ENCODE measurements at places on chromosomes 2 and 18.

GRCh38 chr2:180761224-180761623 lies 219.2 kb upstream of the UBE2E3 start:
- no peak for DNase-seq

DNA sequence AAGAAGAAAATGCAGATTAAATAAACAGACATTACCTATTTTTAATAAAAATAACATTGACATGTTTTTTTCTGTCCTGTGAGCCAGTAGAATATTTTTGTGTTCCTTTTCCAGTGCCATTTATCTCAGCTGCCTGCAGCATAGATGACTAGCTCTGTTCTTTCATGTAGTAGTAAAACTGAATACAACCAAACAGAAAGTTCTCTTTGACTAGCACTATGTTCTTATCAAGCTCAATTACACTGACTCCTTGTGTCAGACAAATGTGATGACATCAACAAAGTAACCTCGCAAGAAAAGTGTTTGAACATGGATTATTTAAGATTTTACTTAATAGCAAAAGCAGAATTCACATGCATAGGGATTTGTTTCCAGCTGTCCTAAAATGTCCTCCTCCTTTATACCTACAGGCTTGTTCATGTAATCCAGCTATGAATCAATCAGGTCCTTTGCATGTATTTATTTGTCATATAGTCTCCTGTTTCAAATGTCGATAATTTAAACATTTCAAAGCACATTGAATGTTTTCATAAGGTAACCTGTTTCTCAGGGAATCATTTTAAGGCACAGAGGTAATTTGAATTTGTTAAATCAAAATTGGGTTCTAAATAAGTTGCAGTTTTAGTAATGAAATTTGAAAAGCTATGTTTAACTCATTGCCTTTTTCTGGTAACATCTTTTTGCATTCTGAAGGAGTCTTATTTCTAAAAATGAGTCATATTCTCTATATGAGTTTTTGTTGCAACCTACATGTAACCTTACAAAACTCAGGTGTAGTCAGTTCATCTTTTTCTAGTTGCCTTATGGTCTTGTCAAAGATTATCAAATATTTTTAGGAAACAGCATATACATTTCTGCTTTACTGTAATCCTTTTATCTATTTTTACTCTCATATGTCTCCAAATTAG lies 215.3 kb upstream of the GULP1 start:
- no peak for DNase-seq

DNA sequence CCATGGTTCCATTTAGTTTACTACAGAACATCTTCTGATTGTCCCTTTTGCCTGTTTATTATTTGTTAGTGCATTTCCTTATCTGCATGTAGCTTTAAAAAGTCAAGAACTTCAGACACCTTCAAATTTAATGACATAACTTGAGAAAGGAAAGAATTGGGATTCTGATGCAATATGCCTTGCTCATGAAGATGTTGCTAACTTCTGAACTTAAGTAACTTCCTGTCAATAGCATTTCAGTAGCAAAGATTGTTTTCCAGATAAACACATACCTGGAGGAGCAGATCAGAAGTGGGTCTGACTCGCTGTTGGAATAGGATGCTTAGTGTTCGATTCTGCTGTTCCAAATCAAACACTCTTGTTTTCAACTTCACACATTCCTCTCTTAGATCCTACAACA lies 190.2 kb upstream of the LYPD1 start:
- no peak for DNase-seq

DNA sequence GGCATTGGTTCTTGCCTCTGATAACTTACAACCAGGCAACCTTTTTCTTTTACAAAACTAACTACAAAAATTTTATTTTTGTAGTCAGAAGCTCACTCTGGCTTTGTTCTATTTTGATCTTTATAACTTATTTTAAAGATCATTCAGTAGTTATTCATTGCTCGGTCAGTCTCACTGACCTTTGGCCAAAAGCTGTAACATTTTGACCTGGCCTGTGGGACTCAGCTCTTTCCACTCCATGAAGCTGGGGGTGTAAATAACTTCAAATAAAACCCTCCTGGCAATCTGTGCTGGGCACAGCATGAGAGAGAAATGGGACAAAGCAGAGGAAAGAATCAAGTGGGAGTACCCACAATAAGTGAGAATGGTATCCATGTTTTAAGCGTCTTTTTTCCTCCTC lies 380.7 kb downstream of the SETBP1 start:
- no peak for DNase-seq

GRCh38 chr2:221439761-221440479 lies 132.2 kb downstream of the EPHA4 start:
- no peak for DNase-seq

- DNase-seq, result no peak
Measured at GRCh38 chr2:191355170-191355758, 110.1 kb downstream of the MYO1B start.

DNA sequence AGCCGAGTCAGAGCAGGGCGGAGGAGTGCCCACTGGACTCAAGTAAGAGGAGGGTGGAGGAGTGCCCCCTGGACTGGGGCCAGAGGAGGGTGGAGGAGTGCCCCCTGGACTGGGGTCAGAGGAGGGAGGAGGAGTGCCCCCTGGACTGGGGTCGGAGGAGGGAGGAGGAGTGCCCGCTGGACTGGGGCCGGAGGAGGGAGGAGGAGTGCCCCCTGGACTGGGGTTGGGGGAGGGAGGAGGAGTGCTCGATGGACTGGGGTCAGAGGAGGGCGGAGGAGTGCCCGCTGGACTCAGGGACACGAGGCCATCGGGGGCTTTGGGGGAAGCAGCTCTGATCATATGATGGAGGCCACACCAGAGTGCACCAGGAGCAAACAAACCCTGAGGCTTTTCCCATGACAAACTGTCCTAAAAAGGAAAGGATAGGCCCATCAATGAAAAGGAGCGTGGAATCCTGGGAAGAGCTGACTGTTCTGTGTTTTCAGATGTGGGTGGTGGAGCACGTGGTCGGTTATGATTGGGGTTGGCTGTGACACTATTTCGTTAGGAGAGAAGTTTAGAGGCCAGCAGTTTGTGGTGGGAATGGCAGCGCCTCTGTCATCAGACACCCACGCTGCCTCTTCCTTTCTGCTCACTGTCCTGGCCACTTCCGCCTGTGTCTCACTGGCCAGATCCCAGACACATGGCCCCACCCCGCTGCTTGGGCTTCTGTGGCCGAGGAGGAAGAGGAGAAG lies 24.5 kb upstream of the HPCAL1 start:
- no peak for DNase-seq

DNA sequence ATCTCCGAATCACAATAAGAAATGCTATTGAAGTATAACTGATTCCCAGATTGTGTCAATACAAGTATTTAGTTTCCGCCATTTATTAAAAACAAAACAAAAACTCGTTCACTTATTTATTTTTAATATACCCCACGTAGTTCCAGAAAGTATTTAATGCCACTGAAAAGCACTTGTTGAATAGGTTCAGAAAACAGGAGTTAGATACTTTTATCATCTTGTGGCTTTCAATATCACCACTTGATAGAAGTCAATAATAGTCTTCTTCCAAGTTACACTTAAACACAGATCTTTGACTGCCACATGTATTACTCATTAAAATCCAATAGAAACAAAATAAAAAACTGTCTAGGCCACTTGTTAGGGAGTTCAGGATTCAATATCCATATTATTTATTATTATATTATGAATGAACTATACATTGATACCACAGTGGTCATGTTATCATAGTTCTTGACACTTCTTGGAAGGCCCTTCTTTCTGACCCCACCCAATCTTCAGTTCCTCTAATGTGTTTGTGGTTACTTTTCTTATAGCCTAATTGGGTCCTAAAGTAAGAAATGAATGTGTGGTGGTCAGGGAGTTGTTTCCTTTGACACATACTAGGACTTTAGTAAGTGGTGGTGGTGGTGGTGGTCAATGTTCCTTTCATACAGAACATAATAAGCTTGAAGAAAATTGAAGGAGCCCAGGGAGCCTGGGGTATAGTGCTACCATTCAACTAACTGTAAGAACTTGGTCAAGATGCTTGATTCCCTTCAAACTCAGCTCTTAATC lies 221.3 kb upstream of the ITGA4 start:
- no peak for DNase-seq

GRCh38 chr2:9665898-9666297 lies 35.1 kb upstream of the YWHAQ start:
- DNase-seq, result no peak

- DNase-seq, result no peak
Measured at GRCh38 chr18:67179726-67180125, 336.8 kb downstream of the DSEL start.

DNA sequence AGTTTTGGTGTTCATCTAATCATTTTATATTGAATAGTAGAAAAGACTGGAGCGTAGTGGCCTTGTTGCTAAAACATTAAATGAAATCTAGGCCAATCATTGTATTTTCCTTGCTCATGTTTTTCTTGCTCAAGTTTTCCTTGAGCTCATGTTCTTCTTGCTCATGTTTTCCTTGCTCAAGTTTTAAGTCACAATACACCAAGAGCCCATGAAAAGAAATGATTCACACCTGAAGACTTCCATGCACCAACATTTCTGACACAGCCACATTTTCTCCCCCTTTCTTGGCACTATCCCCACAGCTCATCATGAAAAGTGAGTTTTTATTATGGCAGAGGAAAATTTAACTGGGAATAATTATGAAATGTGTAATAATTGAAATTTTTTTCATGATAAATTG lies 92.0 kb downstream of the LRP1B start:
- DNase-seq, result no peak

DNA sequence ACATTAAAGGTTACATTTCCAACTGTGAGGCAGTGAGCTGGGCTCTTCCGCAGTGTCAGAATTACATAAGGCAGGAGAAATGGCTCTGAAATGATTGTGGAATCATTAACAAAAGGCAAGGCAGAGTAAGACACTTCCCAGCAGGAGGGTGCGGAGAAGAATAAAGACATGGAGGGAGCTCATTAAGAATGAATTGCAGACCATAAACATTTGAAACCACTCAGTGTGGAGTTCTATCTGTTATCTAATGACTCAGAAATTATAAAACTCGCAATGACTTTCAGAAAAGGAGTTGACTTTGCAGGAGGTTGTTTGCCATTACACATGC lies 77.0 kb downstream of the SMIM21 start:
- DNase-seq, result no peak

DNA sequence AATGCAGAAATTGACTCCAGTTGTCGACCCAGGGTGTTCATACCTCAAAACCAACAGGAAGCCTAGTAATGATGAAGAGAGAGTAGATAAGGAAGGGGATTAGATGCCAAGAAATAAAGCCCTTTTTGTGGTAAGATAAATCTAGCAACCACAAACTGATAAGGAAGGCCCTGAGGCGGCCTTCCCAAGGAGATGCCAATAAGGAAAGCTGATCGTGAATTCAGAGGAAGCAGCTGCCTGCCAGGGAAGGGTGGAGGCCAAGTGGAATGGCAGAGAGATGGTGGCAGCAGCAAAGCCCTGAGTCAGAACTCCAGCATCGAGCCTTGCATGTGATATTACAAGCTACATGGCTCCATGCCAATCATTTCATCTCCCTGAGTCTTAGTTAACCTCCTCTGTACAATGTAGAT lies 126.3 kb downstream of the IRS1 start:
- no peak for DNase-seq

DNA sequence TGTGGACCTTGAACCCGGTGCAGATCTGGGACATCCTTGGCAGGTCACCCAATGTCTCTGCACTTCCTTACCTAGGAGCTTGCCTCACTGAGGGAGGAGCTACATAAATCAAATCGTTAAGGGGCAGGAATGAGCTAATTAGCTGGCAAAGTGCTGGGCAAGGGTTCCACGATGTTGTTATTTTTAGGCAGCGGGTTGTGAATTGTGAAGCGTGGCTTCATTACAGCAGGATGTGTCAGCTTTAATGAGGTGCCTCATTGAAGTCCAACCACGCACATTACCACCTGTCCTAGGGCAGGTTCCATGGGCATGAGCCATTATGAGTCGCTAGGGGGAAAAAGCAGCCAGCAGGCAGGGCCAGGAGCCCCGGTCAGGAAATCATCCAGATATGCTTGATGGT lies 127.0 kb upstream of the AGAP1 start:
- DNase-seq, result no peak

GRCh38 chr2:103792042-103792441 lies 1030.2 kb downstream of the TMEM182 start:
- no peak for DNase-seq

DNA sequence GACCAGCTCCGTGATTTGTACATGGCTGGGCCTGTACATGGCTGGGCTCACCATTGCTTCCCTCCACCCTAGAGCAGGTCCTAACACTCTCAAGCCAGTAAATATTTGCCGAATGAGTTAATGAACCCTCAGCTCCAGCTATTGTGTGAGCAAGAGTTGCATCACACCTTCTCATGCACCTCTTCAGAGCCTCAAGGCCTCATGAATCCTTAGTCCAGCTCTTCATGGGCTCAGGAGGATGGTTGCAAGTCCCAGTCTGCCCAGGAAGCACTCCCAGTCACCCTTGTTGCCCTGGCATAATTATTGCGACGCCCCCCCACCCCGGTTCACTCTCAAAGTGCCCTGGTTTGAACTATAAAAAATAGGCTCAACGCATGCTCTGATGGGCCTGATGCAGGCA lies 30.1 kb upstream of the GNAL start:
- DNase-seq, result no peak

DNA sequence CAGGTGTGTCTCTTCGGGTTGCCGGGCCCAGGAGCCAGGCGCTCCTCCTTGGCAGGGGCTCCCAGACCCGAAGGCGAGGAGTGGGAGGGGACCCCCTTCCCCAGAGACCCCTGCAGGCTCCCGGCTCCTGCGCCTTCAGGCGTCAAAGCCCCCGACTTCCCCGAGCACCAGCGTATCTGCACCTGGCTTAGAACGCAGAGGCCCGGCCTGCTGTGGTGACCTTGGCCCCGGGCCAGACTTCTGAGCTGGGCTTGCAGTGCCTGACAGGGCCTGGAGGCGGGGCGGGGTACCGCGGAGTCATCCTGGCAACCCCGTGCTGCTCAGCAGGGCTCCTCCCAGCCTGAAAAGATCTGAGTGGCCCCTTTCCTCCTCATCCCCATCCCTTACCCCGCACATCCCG lies 27.0 kb downstream of the SKA1 start:
- peak; percentile 67 for DNase-seq

DNA sequence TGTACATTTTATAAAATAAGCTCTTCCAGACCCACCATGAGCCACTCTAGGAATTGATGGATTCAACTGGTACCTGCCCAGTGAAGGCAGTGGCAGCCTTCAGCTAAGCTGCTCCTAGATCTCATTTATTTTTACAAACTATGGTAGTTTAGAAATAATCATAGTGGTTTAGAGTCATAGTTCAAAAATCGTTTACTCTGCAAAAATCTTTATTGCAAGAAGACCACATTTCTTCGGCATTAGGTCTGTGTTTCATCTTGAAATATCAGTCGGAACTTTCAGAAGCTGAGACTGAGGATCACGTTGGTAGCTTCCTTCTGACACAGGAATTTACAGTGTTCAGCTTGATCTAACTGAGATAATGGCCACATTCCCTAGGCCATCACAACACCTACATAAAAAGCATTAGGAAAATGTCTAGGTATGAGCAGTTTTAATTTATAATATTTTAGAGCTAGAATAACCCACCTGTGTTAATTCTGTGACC lies 206.2 kb upstream of the PID1 start:
- DNase-seq, result no peak

Data from NCI-H2107 (cell line).